Motor neuron (in vitro differentiated cells): ENCODE measurements at places on chromosomes 4 and X. TPM values are rescaled to one million over a fixed set of nuclear protein-coding genes. Genes with fewer than 3 reads are reported as not detected.

DNA sequence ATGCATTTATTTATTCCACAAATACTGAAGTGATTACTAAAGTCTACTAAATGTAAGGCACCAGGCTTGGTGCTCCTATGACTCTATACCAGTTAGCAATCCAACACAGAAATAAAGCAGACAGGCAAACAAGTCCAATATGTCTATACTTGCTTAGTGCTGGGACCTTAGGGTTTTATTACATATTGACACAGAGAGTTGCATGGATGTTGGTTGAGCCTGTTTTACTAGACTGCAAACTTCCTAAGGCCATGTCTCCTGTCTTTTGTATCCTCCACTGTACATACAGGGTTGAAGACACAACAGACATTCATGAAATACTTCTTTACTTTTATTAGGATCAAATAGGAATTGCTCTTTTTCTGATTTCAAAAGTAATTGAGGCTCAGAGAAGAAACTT lies 69.0 kb downstream of the LNX1 start:
- ATAC-seq, result no peak

Gene CXorf49
- total RNA-seq, result 0.42 TPM in 1 of 2 replicates, not detected in the other

Gene CENPVL2
- 1.1 and 1.5 TPM in 2 replicates for total RNA-seq

GRCh38 chr4:83639849-83640493 lies 104.1 kb downstream of the GPAT3 start:
- peak; percentile 72 for ATAC-seq

- no peak for ATAC-seq
Observed at GRCh38 chr4:160316036-160316435, 1213.2 kb downstream of the RAPGEF2 start.

- ATAC-seq, result no peak
Observed at GRCh38 chr4:137370206-137370633, 162.1 kb downstream of the PCDH18 start.

Gene FMR1NB
- total RNA-seq, result not detected in 2 replicates

- no peak for ATAC-seq
Observed at GRCh38 chr4:98950925-98951324, 22.0 kb upstream of the EIF4E start.

DNA sequence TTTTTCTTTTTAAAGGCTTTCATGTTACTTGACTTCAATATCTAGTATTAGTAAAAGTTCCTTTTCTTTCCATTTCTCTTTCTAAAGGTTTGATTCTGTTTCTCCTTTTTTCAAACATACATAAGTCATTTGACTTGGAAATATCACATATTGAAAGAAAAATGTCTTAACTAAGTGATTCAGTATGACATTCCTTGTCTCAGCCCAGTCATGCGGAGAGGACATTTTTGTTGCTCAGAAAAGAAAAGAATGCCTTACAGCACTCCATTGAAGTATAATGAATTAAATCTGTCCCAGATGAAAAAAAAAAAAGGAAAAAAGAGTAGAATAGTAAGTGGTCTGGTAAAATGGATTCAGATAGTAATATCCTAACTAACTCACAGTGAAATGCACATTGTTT lies 466.1 kb downstream of the ADGRL3 start:
- ATAC-seq, result no peak

GRCh38 chr4:139776235-139776634 lies 110.6 kb downstream of the MGST2 start:
- no peak for ATAC-seq

GRCh38 chrX:76148753-76149152 lies 24.1 kb upstream of the PBDC1 start:
- ATAC-seq, result no peak

Gene RHOXF2B
- 0.11 and 0.13 TPM in 2 replicates for total RNA-seq

GRCh38 chr4:120218981-120219380 lies 152.3 kb upstream of the MAD2L1 start:
- ATAC-seq, result no peak

GRCh38 chr4:40607221-40607620 lies 22.4 kb downstream of the RBM47 start:
- no peak for ATAC-seq

Gene RRH
- 0.19 TPM in 1 of 2 replicates, not detected in the other for total RNA-seq

Gene SATL1
- 0.15 TPM in 1 of 2 replicates, not detected in the other for total RNA-seq

- ATAC-seq, result peak; percentile 41
Observed at GRCh38 chr4:25862411-25863346, at the start of gene SEL1L3. Gene SEL1L3, minus strand, starts transcription at chr4:25862988. Its CDS starts 152 bp downstream, at chr4:25862836.
